ENCODE measurements at places on chromosomes 1 and 21. TPM values are rescaled to one million over a fixed set of nuclear protein-coding genes. Genes with fewer than 3 reads are reported as not detected.

GRCh38 chr1:109636201-109636952 is 16.7 kb downstream of the AMPD2 start:
- peak; percentile 48 for DNase-seq

DNA sequence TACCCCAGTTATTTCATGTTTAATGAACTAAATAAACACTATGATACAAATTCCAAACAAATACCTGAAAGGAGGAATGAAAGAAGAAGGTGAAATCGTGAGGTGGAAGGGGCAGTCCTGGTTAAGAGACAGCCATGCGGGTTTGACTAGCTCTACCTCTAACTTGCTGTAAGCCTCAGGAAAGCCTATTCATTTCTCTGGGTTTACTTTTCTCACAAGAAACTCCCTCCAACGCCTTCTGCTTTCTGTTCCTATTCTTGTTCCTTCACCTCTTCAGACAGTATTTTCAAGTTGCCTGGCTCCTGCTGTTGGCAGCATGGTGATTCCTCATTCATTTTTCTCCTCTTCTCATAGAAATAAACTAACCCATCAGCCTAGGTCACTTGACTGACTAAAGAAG is 92.4 kb downstream of the NTPCR start:
- DNase-seq, result no peak

- peak; percentile 80 for DNase-seq
Observed at GRCh38 chr1:9490605-9491339, 48.5 kb upstream of the SLC25A33 start.

DNA sequence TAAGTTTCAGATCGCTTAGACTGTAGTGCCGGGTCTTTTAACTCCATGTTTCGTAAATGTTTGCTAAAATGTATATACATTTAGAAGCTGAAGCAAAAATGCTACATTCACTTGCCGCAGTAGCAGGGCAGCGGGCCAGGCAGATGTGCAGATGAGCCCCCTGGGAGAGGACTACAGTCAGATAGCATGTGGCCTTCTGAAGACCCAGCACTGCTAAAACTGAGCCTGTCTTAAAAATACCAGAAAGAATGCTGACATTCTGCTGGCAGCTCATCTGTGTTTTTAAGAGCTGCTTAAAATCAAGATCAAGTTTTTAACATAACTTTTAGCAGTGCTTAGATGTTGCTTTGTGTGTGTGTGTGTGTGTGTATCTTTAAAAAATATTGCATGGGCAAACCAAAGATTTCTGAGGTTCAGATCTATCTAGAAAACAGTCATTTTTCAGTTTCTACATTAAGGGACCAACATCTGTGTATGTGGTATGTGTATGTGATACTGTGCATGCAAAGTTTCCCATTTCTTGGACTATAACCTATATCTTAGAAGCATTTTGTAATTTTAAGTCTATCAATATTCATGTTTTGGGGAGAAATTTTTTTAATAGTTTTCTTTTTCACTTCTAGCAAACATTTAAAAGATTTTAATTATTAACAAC is 31.7 kb downstream of the CHRM3 start:
- DNase-seq, result no peak

- no peak for DNase-seq
Observed at GRCh38 chr1:38328278-38329035, 281.9 kb upstream of the POU3F1 start.

GRCh38 chr1:53982034-53982762 is 35.8 kb downstream of the LDLRAD1 start:
- no peak for DNase-seq

GRCh38 chr1:27528818-27529703 is 39.1 kb upstream of the WASF2 start:
- no peak for DNase-seq

- no peak for DNase-seq
Observed at GRCh38 chr1:11707621-11708276, 16.2 kb downstream of the DRAXIN start.

Gene RIPK4
- total RNA-seq, result 1.8 TPM

Gene HAPLN2
- total RNA-seq, result 0.52 TPM

Gene KRTAP20-1
- total RNA-seq, result not detected

Gene FCRL6
- not detected for total RNA-seq
